Activated CD4-positive, alpha-beta T cell treated with anti-CD3 and anti-CD28 coated beads for 36 hours (primary cell): ENCODE measurements at places on chromosomes 3 and 15.

- no peak for DNase-seq
These were observed 2.3 kb downstream of the EIF2AK4 start for GRCh38 chr15:39936187-39936586.

DNA sequence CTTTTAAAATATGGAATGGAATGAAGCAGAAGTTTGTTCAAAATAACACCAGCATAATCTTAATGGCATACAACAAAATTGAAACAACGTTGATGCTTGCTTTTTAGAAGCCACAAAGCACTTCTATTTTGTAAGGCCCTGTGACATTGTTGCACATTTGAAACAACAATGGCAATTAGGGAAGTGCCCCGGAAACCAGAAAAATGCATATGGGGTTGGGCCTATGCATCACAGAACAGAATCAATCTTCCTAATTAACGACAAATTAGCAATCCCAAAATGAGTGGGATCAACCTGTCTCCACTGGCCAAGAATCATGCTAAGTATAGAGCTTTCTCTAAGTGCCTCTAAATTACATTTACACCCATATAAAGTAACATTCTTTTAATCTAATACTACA, 168.9 kb downstream of the MEIS2 start:
- DNase-seq = no peak

DNA sequence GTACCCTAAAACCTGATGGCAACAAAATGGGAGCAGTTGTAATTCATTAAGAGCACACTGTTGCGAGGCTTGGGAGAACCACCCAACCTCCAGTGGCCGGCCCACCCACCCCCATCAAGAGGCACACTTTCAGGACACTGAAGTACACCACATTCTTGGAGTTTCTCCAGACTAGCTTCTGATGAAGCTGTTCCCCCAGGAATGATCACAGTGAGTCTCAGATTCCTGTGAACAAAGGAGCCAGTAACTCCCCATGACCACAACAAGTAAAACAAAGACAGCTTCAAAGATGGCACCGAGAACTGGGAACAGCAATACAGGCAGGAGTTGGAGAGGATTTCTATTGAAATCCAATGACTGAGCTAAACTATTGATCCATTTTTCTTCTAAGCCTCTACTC, 126.0 kb downstream of the ST8SIA2 start:
- DNase-seq = no peak

GRCh38 chr3:124514683-124515082, 215.6 kb upstream of the UMPS start:
- DNase-seq = no peak

- DNase-seq = no peak
These were observed 5.0 kb downstream of the MYO5A start for GRCh38 chr15:52523647-52524046.

DNA sequence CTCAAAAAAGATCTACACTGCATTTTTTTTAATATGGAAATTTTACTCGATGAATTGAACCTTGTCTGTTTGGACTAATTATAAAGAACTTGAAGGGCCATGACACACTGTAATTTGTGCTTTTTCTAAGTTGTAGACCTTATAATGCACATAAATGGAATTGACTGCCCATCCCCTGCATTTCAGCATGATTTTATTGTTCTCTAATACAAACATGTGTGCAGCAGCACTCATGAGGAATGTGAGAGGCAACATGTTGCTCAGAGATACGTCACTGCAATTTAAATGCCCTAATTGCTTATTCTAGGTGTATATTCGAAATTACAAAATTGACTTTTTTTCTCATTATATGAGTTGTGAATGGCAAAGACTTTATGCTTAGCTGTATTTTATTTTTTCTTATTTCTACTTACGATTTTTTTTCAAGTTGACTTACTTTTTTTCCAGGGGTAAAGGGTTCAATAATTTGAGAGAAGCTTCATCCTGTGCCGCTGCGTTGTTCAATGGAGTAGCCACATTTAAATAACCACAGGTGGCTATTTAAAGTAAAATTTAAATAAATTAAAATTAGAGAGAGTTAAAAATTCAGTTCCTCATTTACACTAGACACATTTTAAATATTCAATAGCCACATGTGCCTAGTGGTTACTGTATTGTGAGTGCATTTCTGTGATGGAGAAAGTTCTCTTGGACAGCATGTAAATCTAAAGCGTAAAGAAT, 1346.4 kb downstream of the ROBO1 start:
- no peak for DNase-seq
